Activated T-cell treated with anti-CD3 and anti-CD28 coated beads for 24 hours (primary cell): ENCODE measurements at places on chromosomes 2 and 18.

- no peak for DNase-seq
These were observed 16.1 kb upstream of the CREB1 start for GRCh38 chr2:207513551-207514257.

DNA sequence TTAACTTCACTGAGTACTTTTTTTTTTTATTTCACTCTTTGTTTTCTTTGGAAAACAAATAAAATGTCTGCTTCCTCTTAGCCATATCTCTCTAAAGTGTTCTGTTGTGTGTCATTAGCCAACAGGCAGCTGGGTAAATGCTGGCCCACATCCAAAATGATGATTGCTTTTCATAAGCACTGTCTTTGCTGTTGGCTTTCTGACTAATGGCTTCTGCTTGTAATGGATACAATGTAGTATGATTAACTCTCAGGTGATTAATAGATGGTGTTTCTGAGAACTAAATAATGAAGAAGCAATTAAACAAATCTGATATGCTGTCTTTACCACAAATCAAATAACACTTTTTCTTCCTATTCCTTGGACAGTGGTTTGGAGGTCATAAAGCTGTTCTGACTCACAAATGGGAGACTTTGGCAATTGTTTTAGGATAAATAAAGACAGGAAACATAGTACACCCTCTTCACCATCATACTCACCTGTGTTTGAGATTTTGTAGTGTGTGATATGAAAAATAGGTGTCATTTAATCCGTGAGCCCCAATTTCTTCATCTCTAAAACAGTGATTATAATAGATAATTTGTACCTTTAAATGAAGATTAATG, 888.4 kb downstream of the TSN start:
- DNase-seq, result no peak

- DNase-seq, result no peak
These were observed 34.8 kb downstream of the PPP1R1C start for GRCh38 chr2:182020286-182021070.

- no peak for DNase-seq
These were observed 38.2 kb upstream of the CNGA3 start for GRCh38 chr2:98308068-98308467.

DNA sequence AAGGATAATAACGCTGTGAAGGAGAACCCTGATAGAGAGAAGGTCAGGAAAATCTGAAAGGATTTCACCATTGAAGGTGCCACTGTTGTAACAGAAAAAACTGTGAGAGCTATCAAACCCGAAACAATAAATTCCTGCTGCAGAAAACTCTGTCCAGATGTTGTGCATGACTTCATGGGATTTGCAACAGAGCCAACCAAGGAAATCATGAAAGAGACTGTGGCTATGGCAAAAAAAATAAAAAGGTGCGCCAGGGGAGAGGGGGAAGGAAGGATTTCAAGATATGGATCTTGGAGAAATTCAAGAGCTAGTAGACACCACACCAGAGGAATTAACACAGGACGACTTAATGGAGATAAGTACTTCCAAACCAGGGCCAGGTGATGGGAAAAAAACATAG, 88.0 kb downstream of the LDLRAD4 start:
- no peak for DNase-seq

- no peak for DNase-seq
These were observed 1.0 kb downstream of the VIT start for GRCh38 chr2:36697424-36698066.

- DNase-seq, result no peak
These were observed 10.5 kb downstream of the SCYGR4 start for GRCh38 chr2:227627769-227628168.

GRCh38 chr2:2175381-2176090, 155.5 kb downstream of the MYT1L start:
- no peak for DNase-seq
